ENCODE measurements at places on chromosomes 16 and 17.

- DNase-seq: no peak
Measured at GRCh38 chr16:50718061-50718760, 23.7 kb upstream of the CYLD start.

- no peak for DNase-seq
Measured at GRCh38 chr17:52947418-52947817, 788.9 kb upstream of the CA10 start.

DNA sequence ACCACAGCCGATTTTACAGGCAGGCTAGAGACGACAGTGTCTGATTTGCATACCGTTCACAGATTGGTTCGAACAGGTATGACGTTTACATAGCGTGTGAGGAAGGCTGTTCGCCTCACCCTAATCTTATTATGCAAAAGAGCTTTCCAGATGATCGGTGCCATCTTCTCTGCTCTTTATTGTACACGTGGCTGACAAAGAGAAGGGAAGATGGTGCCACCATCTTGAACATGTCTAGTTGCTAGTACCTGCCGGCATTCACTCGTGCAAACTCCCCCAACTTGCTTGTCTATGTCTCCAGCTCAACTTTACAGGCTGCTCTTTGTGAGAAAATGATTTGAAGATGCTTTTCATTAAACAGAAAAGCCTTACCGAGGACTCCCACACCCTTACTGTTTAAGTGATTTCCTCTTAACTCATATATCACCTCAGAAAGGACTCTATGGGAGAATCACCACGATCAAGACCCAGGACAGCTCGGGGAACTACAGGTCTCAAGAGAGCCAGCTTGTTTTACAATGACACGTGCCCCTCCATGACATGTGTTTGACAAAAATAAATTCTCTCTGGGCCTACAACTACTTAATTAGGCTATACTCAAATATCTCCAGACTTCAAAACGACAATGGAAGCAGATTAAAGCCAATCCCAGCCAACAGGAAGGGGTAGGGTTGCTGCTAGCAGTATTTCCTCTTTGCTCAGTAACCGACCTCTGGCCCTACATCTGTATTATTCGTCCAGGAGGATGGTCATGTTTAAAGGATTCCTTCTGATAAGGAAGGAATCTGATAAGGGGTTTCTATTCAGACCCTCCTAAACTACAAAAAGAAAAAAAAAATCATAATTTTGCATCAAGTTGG lies 480.6 kb downstream of the TMEM114 start:
- DNase-seq: no peak

DNA sequence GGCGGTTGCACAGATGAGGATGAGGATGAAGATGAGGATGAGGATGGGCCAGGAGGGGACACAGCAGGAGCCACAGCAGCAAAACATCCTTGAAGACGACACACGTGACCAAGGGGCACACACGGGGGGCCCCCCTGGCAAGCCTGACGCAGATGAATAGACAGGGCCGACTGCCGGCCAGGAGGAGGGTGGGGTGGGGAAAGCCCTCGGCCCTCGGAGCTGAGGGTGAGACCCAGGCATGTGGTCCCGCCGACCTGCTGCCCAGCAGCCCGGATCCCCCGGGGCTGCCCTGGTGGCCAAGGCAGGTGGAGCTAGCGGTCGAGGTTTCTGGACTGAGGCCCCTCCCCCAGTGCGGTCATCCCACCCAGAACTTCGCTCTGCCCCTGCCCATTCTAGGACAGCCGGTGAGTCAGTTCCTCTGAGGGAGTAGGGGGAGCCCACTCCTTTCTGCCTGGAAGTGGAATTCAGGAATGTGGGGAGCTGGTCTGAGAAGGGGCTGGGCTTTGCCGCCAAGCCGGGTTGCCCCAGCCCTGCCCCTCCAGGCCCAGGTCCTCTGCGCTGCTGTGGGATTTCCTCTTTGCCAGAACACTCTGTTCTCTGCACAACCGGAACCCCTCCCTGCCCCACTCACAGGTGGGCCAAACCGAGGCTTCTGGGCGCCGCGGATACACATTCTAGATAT lies 9.9 kb downstream of the CYGB start:
- no peak for DNase-seq

- DNase-seq: no peak
Measured at GRCh38 chr17:47352848-47353247, 29.1 kb downstream of the EFCAB13 start.

GRCh38 chr17:797236-797840 lies 15.2 kb downstream of the MRM3 start:
- no peak for DNase-seq

- no peak for DNase-seq
Measured at GRCh38 chr17:82305727-82306300, 11.6 kb downstream of the CD7 start.

GRCh38 chr16:83939266-83939855 lies 13.7 kb upstream of the OSGIN1 start:
- no peak for DNase-seq

GRCh38 chr16:72884037-72884436 lies 163.9 kb downstream of the ZFHX3 start:
- no peak for DNase-seq

- no peak for DNase-seq
Measured at GRCh38 chr16:58280146-58280845, 14.5 kb downstream of the PRSS54 start.
